Sigmoid colon (tissue), 7 donors: ENCODE measurements at places on chromosomes 2 and 18. TPM values are rescaled to one million over a fixed set of nuclear protein-coding genes. Genes with fewer than 3 reads are reported as not detected.

The CELF4 gene
- polyA plus RNA-seq = 0.60 TPM

DNA sequence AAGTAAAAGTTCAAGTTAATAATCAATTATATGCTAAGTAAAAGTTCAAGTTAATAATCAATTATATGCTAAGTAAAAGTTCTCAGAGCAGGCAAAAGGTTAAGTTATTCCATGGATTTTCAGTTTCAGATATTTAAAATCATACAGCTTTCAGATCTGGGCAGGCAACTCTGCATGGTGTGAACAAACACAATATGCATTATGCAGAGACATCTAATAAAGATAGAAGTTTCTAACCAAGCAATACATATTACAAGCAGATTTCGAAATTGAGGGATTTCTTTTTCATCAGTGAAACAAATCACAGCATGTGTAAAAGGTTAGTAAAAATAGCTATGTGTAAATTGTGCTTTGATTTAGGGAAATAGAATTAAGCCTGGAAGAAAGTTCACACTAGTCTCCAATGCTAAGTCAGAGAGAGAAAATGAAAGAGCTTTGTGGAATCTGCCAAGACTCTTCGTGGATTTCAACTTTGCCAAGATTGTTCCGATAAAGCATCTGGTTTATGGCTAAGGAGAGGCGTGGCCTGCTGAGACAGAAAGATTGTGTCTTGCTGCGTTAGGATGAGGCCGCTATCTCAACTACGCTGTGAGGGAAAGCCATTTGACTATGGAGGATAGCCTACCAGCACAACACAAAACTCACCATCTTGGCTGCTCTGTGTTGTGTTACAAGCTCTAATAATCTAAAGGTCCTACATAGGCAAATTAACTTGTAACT lies 60.1 kb upstream of the SLC16A14 start:
- no peak for DNase-seq

DNA sequence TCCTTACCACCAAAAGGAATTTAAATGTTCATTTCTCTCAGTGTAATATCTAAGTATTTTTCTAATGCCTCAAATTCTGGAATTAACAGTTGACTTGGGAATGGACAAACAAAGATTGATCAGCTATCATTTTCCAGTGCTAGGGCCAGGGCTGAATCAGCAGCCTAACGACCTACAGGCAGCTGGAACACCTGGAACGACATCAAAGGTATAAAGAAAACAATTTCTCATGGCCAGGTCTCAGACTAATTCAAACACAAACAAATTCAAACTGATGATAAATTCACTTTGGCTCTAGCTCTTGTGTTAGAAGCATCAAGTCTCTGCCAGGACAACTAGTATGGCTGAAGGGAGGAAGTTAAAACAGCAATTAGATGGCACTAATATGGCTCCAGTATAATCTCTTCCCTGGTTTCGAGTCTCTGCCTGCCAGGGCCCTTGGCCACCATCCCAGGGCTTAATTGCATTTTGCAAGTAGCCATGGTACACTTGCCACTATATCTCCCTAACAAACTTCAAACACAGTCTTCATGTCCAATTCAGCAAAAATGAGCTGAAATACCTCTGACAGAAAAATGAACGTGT lies 70.2 kb upstream of the FSHR start:
- no peak for DNase-seq

GRCh38 chr2:65435625-65436168 lies 3.3 kb upstream of the SPRED2 start:
- peak; percentile 95 for DNase-seq
